Foreskin keratinocyte (primary cell): ENCODE measurements at places on chromosomes 6 and 20.

- no peak for DNase-seq
Measured at GRCh38 chr6:160347259-160348222, 637 bp upstream of the SLC22A3 start.

DNA sequence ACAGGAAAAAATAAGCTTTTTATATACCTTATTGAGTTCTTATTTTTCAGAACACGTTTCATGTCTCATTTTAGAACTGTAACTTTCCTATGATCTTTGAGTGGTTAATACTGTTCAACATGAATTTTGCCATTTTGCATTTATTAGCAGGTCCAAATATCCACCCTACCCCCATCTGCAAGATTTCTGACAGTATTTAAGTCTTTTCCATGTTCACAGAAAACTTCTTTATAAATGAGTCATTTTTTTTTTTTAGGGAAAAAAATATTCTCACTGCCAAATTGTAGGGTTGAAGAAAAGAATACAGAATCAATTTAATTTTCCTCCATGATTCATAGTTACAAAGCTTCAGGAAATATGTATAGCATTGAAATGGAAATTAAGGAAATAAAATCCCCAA, 101.8 kb downstream of the COL21A1 start:
- DNase-seq: no peak

GRCh38 chr6:68167604-68168003, 467.5 kb upstream of the ADGRB3 start:
- DNase-seq: no peak

- DNase-seq: no peak
Measured at GRCh38 chr20:62780204-62780603, 16.1 kb upstream of the MRGBP start.

GRCh38 chr20:43827940-43828562, 86.6 kb upstream of the TOX2 start:
- DNase-seq: no peak

- no peak for DNase-seq
Measured at GRCh38 chr20:51140671-51141070, 117.8 kb upstream of the KCNG1 start.

DNA sequence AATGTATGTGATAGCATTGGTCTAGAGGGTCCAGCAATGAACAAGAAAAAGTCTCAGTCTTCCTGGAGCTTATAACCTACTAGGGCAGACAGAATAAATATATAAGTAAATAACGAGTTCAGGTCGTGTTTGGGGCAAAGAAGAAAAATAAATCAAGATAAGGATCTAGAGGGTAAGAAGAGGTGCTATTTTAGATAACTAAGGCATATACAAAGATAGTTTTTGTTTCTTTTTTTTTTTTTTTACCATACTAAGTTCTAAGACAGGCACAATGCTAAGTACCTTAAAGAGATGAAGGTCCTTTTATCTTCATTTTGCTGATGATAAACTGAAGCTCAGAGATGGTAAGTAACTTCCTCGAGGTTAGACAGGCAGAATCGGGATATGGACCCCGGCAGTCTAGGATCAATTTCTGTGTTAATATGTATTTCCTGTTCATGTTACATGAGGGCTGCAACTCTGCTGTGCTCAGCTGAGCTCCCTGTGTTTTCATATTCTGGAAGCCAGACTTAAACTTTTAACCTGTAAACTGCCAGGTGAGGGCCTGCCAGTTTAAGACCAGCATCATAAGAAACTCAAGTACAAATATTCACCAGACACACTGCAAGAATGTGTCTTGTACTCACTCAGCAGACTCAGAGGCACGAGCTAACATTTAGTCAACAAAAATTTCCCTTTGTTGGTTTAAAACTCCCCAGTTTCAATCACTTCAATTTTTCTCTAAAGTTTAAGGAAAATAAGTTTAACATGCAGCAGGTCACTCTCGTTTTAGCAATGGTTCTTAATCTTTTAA, 23.3 kb downstream of the SESN1 start:
- no peak for DNase-seq

GRCh38 chr6:56595490-56596122, 47.1 kb downstream of the DST start:
- DNase-seq: peak; percentile 35

DNA sequence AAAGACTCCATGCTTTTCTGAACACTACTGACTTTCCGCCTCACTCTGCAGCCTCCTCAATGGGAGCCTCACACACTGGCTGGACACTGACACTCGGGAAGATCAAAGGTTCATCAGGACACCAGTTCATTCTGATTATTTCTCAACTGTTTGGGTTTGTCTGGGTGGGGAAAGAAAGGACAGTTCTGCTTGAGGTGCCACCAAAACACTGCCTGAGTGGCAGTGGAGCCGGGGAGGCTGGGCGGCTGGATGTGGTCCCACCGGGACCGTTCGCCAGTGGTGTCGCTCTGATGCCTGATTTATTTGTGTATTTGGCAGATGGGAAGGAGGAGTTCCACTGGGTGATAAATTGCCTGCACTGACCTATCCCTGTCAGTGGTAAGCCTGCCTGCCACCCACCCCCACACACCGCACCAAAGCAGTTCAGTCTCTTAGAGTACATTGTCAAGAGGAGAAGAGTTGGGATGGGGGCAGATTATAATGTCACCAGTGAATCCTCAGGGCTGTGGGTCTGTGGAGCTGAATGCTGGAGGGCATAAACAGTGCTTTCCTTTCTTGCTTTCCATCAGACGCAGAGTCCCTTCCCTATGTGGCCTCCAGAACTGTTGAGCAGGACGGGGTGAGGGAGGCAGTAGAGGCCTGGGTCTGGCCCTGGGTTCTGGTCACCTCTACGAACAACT, 49.8 kb downstream of the EDN1 start:
- no peak for DNase-seq

GRCh38 chr20:33859157-33859695, 48.1 kb downstream of the CHMP4B start:
- DNase-seq: no peak

- no peak for DNase-seq
Measured at GRCh38 chr6:14804785-14805210, 441.1 kb upstream of the JARID2 start.

DNA sequence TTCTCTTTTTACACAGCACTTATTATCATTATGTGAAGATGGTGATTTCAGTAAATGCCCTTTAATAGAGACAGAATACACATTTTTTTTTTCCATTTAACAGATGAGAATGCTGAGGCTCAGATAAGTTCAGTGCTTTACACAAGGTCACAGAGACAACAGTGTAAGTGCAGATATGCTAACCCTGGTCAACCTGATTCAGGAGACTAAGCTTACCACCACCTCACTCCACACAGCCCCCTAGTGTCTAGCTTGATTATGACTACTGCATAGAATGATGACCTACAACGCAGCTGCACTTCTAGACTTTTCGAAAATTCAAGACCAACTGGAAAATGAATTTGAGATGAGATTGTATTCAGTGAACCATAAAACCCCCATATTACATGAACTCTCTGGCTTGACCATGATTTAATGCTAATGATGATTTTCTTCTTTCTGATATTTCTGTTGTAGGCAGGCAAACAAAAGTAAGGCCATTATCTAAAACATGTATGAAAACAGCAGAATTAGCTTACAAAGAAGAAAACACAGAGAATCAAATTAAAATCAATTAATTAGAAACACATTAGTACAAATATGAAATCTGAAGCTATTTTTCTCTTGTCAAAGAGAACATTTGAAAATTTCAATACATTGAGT, 212.1 kb upstream of the PHACTR1 start:
- DNase-seq: no peak

DNA sequence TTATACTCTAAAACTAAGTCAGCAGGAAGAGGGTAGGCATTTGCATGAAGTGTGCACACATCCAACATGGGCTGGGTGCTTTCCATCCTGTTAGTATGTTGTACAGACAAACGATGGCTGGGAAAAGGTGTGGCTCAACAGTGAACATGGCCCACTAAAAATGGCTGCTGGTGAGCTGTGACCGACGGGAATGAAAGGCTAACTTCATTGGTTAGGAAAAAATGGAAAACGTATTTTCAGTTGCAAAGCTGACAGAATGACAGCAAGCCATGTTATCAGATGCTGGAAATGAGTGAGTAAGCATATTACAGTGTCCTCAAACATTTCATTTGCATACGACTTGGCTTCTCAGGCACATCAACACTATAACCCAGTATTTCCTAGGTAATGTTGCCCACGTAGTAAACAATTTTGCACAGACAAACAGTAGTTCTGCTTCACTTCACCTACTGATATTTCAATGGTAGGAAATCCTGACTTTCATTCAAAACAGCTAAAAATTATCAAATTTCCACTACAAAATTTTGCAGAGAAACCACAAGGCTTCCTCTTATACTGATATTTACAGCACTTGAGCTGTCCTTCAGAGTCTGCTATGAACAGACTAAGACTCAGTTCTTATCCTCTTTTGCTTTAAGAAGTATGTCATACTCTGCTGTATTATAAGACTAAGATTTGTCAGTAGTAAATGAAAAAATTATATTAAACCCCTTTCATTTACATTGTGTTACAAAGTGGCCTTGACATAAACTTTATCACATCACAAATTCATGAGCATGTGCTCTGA, 98.9 kb downstream of the IRF4 start:
- DNase-seq: no peak

GRCh38 chr6:56913285-56914074, 41.4 kb upstream of the BEND6 start:
- no peak for DNase-seq

GRCh38 chr20:19205981-19206396, 6.5 kb upstream of the SLC24A3 start:
- DNase-seq: peak; percentile 32

DNA sequence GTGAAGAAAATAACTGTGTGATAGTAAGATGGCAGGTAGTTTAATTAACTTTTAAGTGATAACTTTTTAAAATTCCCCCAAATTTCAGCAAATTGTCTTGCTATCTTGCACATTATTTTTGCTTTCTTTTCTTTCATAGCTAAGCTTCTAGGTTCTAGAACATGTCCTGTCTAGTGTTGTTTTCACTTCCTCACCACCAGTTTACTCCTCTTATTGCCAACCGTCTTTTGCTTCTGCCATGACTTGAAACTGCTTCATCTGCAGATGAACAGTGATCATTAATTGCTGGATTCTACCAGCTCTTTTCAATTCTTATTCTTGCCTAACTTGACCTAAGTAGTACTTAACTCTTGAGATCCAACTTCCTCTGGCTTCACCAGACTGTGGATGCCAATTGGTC, 137.8 kb downstream of the CENPW start:
- DNase-seq: no peak

- no peak for DNase-seq
Measured at GRCh38 chr20:2756056-2756611, 44.3 kb downstream of the CPXM1 start.

DNA sequence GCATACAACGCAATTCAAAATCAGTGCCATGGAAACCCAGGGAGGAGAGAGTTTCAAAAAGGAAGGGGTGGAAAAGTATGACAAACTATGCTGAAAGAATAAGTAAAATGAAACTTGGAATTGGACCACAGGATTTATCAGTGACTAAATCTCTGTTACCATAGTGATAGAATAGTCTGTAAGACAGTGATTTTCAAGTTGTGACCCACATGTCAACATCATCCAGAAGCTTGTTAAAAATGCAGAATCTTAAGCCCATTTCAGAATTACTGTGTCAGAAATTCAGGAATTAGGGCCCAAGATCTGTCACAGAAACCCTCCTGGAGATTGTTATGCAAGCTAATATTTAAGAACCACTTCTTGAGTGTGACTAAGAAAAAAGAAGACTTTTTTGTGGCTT, 417.7 kb upstream of the JAG1 start:
- DNase-seq: no peak

DNA sequence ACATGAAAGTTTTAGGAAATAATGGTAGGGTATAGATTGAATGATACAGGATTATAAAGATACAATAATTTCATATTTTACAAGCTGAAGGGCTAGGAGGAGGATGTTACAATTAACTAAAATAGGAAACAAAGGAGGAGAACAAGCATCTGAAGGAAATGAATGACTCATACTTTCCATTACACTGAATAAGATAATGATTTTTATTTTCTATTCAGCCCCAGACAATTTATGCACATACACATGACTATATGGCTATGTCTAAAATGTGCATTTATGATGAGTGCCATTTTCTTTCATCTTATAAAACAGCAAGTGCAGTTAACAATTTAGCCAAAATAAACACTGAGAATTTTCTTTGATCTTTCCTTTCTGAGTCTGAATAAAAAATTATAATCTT, 994.6 kb upstream of the ADGRB3 start:
- DNase-seq: no peak

DNA sequence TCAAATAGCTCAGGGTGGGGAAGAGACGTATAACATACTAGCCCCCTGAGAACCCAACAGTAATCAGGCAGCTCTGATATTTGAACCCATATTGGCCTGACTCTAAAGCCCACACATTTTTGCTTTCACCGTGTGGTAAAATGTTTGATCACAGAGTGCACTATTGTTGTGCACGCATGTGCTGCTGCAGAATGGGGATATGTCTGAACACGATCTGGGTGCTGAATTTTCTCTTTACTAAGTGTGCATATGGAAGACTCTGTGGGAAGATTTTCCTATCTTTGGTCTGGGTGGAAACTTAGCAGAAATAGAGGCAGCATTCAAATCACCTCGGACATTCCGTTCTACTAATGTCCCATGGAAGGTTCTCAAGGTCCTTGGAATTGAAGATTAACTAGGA, 800.1 kb downstream of the TFAP2A start:
- DNase-seq: peak; percentile 55

GRCh38 chr20:44409132-44409600, 53.7 kb downstream of the HNF4A start:
- DNase-seq: peak; percentile 49

DNA sequence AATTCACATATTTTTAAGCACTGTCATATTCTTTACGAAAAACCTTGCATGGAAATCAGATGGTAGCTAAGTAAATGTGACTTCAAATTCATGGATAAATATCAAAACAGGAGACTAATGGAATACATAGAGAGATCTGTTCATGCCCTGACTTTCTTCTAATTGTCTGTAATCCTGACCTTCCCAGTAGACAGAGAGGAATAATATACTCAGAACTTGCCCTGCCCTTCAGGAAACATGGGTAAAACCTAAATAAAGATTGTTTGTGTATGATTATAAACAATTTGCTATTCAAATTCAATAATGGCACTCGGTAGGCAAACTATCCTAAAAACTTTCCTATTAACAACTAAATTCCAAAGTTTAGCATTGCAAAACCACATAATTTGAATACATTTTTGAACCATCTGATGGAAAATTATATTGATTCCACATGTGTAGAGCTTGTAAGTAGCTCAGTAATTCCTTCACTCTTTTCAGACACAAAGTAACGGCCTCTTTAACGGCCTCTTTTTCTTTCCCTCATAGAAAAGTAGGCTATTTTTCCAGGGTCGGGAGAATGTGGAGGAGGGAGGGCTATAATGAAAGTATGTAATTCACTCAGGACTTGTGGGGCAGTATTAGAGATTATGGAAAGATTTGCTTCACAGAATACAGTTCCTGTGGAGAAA, 227.6 kb downstream of the ALDH8A1 start:
- DNase-seq: no peak

GRCh38 chr6:11282245-11282644, 49.8 kb upstream of the NEDD9 start:
- no peak for DNase-seq
